ENCODE measurements at places on chromosomes 1 and 21. TPM values are rescaled to one million over a fixed set of nuclear protein-coding genes. Genes with fewer than 3 reads are reported as not detected.

Gene GPR37L1
- total RNA-seq = not detected

Gene AMY1C
- not detected for total RNA-seq

Gene CD1E
- total RNA-seq = 0.64 TPM

Gene ZBTB17
- total RNA-seq = 40.3 TPM

Gene CYP4B1
- total RNA-seq = 58.4 TPM

Gene LYSMD1
- 17.0 TPM for total RNA-seq

GRCh38 chr1:55970526-55971110 lies 608.7 kb downstream of the PLPP3 start:
- H3K36me3 ChIP-seq = no peaks in the 10 kb centered on the region
- no peak overlapping the region for H3K4me3 ChIP-seq
- no peak for DNase-seq
- H3K27me3 ChIP-seq = no peaks in the 10 kb centered on the region

GRCh38 chr1:64000021-64000420 lies 203.4 kb upstream of the UBE2U start:
- no peaks in the 10 kb centered on the region for H3K4me1 ChIP-seq
- H3K4me3 ChIP-seq = no peak overlapping the region
- no peak overlapping the region for H3K27ac ChIP-seq
- no peak for DNase-seq
- H3K27me3 ChIP-seq = no peaks in the 10 kb centered on the region

- H3K27me3 ChIP-seq = no peaks in the 10 kb centered on the region
- no peak overlapping the region for H3K27ac ChIP-seq
- no peaks in the 10 kb centered on the region for H3K4me1 ChIP-seq
- no peak for DNase-seq
Observed at GRCh38 chr1:38088366-38088765, 41.8 kb upstream of the POU3F1 start.

DNA sequence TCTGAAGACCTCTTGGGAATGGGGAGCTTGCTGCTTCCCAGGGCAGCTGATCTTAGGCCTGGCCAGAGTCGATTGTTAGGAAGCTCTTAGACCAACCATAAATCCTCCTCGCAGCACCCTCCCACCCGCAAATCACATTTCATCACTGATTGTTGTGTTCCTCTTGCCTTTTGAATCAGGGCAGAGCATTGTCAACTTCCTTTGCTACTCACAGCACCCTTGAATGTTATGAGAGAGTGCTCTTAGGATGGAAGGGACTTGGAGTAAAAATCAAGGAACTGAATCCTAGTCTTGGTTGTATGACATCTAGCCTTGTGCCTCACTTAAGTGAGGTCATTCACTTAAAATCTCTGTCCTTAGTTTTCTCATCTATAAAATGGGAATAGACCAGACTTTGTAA lies 3.0 kb downstream of the VASH2 start:
- H3K4me1 ChIP-seq = no peaks in the 10 kb centered on the region
- no peaks in the 10 kb centered on the region for H3K27me3 ChIP-seq
- no peaks in the 10 kb centered on the region for H3K36me3 ChIP-seq
- H3K27ac ChIP-seq = no peak overlapping the region
- DNase-seq = no peak

GRCh38 chr1:180183426-180183825 lies 28.8 kb downstream of the QSOX1 start:
- no peaks in the 10 kb centered on the region for H3K27me3 ChIP-seq
- no peak overlapping the region for H3K4me3 ChIP-seq
- no peak overlapping the region for H3K27ac ChIP-seq
- no peaks in the 10 kb centered on the region for H3K36me3 ChIP-seq
- H3K4me1 ChIP-seq = no peaks in the 10 kb centered on the region

- DNase-seq = no peak
- H3K4me3 ChIP-seq = no peak overlapping the region
- no peaks in the 10 kb centered on the region for H3K36me3 ChIP-seq
- H3K4me1 ChIP-seq = no peaks in the 10 kb centered on the region
- no peak overlapping the region for H3K27ac ChIP-seq
Observed at GRCh38 chr1:182495693-182496092, 45.7 kb downstream of the RGSL1 start.

DNA sequence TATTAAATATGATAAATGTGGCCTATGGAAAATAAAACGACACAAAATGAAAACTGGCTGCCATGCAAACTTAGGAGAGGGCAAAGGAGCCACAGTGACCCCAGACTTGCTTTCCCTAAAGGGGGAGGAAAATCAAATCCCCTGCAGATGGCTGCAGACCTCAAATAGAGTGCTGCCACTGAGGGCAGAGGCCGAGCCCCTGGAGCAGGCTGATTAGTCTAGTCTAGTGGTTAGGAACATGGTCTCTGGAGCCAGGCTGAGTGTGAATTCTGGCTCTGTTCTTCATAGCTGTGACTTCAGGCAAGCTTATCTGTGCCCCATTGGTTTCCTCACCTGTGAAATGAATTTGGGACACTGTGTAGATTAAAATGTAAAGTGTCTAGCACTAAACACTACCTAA lies 60.8 kb downstream of the ITPKB start:
- H3K27me3 ChIP-seq = no peaks in the 10 kb centered on the region
- peaks cover 5% of the 10 kb centered on the region for H3K4me1 ChIP-seq
- no peak overlapping the region for H3K4me3 ChIP-seq
- DNase-seq = no peak
- H3K27ac ChIP-seq = peak overlapping the region; percentile 84
- no peaks in the 10 kb centered on the region for H3K36me3 ChIP-seq

- no peak overlapping the region for H3K27ac ChIP-seq
- H3K36me3 ChIP-seq = no peaks in the 10 kb centered on the region
- H3K4me1 ChIP-seq = no peaks in the 10 kb centered on the region
- H3K27me3 ChIP-seq = no peaks in the 10 kb centered on the region
Observed at GRCh38 chr1:225950905-225951497, 10.0 kb upstream of the LEFTY2 start.

Measured in breast epithelium (tissue), 4 donors.